NCI-H1105 (cell line): ENCODE measurements at places on chromosomes 6 and 20.

DNA sequence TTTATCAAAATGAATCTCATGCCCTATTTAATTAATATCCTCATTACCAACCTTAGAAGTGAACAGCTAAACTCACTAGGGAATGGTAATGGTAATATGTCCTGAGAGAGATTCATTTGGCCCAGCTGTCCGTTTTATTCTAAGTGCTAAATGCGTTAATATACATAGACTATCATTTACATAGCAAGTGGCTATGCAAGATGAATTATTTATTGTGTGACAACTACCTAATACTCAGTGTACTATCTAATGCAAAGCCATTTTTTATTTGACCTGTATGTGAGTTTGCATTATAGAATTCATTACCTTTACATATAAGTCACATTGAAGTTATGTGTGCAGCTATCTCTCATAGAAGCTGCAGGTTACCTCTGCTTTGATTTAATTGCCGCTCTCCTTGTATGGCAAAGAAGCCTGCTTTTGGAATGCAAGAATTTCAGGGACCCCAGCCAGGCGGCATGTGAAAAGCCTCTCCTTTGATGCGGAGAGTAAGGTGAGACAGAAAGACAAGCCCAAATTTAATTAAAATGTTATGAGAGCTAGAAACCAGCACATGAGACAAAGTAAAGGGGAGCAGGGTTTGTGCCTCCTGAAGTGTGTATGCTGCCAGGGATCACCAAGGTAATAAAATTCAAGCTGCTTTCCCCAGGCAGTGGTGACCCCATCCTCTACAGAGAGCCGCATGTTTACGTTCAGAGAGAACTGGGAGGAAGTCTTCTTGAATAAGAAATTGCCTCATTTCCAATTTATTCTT lies 693.0 kb upstream of the MAP3K7 start:
- no peak for DNase-seq

GRCh38 chr20:49893242-49894072 lies 21.9 kb downstream of the SPATA2 start:
- DNase-seq: no peak

- DNase-seq: no peak
Measured at GRCh38 chr6:100856146-100856545, 25.0 kb downstream of the ASCC3 start.

- DNase-seq: peak; percentile 16
Measured at GRCh38 chr20:49656304-49656703, 57.4 kb downstream of the B4GALT5 start.

DNA sequence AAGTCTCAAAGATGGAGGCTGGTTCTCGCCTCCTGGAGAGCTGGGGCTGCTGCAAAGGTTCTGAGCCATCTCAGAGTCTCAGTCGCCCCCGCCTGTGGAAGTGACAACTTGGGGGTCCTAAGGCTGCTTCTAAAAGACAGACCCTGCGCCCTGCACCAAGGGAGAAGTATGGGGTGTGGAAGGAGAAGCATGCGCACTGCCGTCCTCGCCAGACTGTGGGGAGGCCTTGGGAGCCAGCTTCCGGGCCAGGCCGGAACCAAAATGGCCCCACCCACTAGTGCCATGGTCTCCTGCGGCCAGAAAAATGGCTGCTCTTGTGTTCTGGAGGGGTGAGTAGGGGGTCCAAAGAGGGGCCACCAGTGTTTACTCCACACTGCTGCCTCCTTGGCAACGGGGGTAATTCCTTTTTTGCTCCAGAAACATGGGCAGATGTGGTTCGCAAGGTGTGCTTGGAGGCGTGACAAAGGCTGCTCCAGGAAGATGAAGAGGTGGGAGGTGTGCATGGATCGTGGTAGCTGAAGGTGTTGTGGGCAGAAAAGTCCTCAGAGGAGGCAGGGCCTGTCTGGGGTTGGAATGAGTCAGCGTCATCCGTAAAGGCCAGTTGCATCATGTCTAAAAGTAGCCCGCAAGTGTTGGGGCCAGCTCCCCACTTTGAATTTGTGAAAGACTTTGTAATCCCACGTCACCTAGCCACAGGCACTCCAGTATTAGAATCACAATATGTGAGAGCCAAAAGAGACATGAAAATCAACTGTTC lies 329.8 kb upstream of the SOX4 start:
- DNase-seq: peak; percentile 69

GRCh38 chr6:18183766-18184165 lies 28.5 kb downstream of the KDM1B start:
- DNase-seq: no peak

DNA sequence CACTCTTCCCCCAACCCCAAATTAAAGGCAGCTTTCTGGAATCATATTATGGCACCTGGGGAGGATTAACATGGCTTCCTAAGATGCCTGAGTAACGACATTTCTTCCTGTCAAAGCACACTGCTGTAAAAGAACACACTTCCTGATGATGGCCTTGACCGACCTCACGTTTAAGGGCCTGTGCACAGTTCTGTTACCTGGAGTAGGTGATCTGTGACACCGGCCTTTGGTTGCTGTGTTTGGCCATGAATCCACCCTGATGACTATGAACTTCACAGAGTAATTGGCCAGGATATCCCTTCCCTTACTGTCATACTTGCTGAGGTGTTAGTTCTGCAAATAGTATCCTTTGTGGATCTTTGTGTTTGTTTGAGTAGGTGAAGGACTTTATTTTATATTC lies 45.8 kb downstream of the PLCB4 start:
- DNase-seq: no peak
